ENCODE measurements at places on chromosomes 2 and 18.
A peak's percentile ranks its signal among the peaks of the same experiment; 100 is the strongest.

DNA sequence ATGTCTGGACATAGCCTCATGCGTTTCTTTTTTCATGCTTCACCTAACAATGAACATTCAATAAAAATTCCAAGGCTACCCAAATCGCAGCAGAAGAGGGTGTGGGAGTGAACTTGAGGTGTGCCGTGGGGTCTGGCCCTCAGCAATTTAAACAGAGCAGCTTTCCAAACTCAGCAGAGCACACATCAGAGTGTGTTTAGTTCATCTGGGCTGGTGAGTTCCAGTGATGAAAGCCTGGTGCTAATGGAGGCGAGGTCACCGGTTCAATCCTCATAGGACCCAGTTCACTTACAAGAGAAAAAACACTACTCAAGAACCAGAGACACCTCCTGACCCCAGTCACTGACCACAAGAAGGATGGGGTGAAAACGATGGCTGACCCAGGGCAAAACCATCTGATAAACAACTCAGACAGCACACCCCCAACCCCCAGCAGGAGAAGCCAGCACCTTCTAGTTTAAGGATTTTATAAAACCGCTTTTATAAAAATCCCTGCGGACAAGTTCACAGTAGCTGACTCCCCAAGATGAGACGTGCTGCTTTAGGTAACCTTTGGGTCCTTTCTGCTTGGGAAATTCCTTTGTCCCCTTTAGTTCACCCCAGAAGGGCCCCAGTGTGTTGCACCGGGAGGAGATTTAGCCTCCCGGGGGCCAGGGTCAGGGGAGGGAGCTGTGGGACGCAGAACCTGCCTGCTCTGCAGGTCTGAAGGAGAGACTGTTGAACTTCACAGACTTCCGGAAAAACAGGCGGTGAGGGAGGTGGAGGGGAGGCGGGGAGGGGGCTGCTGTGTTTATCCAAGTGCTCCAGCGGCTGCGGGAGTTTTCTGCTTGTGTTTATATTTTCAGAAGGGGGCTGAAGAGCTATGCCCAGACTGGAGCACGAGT is 152.7 kb upstream of the SOX11 start:
- DNase-seq, result peak; percentile 54

DNA sequence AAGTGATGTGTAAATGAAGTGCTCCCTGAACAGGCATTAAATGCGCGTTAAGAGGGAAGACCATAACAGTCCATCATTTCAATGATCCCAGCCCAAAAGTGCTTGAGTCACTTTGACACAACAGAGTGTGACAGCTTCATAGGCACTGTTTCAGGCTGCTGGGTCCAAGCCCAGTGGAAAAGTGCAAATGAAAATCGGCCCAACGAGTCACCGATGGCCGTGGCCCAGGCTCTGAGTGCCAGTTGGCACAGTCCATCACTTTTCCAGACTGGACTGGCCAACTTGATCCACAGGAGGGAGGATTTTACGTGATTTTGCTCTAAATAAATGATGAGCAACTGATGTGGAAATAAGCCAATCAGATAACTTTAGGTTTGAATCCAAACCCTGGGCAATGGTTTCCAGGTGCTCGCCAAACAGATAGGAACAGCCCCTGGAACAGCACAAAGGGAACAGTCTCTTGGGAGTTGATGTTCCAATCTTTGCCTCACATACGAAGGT is 114.0 kb downstream of the SP3 start:
- no peak for DNase-seq

DNA sequence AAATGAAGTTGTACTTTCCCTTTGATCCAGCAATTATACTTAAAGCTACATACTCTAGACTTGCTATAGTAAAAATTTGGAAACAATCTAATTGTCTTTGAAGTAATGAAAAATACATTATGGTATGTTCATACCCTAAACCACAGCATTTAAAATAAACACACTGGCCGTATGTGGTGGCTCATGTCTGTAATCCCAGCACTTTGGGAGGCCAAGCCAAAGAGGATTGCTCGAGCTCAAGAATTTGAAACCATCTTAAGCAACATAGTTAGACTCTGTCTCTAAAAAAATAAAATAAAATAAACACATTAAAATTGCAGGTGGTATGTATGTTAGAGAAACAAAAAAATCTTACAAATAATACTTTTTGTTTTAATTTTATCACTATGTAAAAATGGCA is 208.1 kb upstream of the KLHL14 start:
- no peak for DNase-seq

DNA sequence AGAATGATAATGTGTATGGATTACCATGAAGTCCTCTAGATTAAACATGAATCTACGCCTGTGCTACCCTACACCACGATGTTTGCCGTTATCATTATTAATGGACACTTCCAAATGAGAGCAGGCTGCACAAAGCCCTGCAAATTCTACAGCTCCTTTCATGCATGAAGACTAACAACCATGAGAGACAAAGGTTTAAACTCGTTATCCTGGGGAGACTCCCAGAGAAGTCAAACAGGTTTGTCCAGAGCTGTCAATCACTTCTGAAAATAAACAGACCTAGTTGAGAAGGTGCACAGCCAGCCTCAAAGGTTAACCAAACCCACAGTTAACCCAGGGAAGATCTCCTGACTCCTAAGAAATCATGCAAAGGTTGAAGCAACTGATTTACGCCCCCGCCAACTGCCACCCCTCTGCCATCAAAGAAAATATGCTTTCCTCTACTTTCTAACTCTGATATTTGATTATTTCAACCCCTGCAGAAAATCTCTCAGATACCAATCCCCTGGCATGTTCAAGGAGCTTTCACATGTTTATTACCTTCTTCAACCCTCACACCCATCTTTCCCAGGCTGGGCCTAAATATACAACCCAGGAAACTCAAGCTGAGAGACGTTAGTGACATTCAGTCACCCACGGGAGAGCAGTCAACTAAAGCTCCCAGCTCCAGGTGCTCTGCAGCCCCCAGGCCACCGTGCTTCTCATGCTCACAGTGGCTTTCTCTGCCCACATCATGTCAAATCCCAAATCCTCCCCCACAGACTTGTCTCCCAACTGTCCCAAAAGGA is 35.9 kb downstream of the MYO5B start:
- peak; percentile 85 for DNase-seq

DNA sequence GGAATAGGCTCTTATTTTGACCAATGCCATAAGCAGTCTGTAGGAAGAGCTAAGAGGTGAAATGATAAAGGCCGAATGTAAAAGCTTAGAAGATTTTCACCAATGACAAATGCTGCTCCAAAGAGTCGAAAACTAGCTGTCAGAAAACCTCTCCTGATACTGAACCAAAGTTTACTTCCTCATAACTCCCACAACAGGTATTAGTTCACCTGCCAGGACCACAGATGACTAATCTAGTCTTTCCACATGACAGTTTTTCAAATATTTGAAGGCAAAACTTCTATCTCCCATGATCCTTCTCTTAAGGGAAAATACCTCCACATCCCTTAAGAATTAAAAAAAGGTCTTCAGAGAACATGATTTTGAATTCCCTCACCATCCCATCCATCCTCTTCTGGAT is 473.2 kb upstream of the SPHKAP start:
- no peak for DNase-seq

- no peak for DNase-seq
Observed at GRCh38 chr2:171411791-171412483, 21.9 kb downstream of the METTL8 start.

- no peak for DNase-seq
Observed at GRCh38 chr2:207107131-207107530, 58.6 kb downstream of the KLF7 start.

GRCh38 chr2:54074606-54075341 is 40.6 kb upstream of the ACYP2 start:
- DNase-seq, result no peak

GRCh38 chr18:68833756-68834155 is 35.9 kb downstream of the CCDC102B start:
- no peak for DNase-seq

DNA sequence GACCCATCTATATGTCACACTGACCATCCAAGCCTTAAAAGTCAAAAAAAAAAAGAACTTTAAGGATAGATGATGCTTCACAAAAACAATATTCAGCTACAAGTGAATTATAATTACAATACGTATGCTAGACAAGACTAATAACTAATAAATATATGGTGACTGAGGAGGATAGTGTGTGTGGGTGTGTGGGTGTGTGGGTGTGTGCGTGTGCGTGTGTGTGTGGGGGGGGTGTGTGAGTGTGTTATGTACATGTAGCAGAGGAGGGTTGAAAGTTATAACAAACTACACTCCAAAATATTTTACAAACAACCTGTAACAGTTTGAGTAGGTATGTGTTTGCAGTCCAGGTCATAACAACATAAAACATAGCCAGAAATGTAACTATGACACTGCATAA is 159.2 kb upstream of the RBBP8 start:
- DNase-seq, result no peak

GRCh38 chr2:103327966-103328365 is 566.1 kb downstream of the TMEM182 start:
- DNase-seq, result no peak

DNA sequence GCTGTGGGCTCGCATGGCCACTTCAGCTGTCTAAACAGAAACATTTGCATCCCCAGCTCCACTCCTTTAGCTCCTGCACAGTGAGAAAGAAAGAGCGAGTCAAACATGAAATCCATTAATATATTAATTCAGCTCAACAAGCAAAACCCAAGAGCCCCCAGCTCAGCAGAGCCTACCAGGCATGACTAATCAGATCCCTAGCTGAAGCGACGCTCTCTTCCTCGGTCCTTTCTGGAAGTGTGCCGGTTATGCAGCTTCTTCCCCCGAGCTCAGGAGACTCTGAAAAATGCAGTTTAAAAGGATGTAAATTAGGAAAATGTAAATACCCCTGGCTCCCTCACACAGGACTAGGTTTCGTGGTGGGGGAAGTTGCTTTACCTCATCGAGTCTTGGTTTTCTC is 221.5 kb downstream of the ANKRD30B start:
- no peak for DNase-seq

DNA sequence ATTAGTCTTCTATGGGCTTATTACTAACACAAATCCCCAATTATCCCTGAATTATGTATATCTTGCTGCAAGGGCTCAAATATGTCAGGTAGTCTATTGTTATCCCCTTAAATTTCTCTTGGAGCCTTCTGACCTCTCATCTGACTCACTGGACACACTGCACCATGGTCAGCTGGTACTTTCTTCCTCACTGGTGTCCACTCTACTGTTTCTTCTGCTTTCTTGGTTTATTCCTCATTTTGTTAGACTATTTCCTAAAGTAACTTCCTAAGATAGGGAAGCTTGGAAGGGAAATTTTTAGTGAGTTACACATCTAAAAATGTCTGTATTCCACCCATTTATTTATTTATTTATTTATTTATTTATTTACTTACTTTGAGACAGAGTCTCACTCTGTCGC is 26.5 kb downstream of the WDR35 start:
- DNase-seq, result no peak

DNA sequence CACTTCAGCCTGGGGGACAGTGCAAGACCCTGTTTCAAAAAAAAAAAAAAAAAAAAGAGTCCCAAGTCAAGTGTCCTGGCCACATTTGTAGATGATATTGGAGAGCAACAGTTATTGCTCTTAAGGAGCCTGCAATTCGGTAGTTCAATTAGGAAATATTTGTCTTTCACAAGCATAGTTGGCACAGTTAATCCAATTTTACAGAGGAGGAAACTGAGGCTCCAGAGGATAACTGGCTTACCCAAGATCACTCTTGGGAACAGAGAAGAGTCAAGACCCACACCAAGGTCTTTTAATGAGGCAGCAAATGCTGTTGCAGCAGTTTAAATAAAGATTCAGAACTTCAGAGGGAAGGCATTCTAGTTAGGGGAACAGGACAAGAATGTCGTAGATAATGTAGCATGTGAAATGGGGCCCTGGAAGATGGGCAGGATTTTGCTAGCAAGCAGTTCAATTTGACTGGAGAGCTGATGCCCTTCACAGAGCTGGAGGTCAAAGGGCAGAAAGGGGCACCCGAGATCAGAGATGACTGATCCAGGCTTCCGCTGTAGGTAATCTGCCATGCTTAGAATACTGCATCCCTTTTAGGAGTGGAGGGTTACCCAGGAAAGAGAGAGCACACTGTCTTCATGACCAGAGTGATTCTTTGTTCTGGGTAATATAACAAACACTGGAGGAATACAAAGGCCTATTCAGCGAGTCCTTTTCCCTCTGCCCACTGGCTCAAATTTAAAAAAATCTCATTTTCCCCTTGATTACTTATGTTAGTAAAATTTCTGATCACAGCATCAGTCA is 3.0 kb downstream of the NPC1 start:
- DNase-seq, result no peak

GRCh38 chr2:187655001-187655400 is 100.8 kb upstream of the TFPI start:
- DNase-seq, result no peak

- no peak for DNase-seq
Observed at GRCh38 chr2:144156736-144157640, 362.9 kb downstream of the ZEB2 start.

GRCh38 chr2:45009928-45010701 is 863 bp upstream of the SIX2 start:
- peak; percentile 93 for DNase-seq

DNA sequence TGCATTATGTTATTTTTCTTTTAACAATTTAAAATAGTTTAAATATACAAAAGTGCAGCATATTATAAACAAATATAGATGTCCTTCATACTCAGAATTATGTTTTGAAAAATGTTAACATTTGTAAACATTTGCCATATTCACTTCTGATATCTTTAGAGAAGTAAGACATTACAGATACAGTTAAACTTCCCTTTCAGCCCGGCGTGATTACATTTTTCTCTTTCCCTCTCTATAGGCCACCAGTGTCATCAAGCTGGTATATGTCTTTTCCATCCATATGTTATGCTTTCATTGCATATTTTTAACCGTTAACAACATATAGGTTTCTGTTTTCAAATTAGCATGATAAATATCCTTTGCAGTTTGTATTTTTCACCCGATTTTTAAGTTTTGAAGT is 27.1 kb downstream of the TTC39C start:
- no peak for DNase-seq

DNA sequence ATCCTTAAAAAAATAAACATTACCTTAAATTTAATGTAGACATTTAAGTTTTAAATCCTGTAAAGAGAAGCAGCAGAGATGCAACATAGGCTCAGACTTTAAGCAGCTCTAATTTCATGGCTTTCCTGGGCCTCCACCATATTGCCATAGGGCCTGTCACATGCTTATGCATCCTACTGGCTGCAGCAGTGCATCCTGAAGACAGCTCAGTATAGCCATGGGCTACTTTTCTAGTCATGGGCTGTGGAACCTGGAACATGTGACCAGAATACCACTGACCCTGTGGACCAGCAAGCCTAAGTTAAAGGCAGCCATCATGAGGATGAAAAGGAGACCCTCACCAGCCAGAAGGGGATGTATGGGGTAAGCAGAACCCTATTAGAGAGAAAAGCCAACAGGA is 10.7 kb downstream of the RMP24 start:
- no peak for DNase-seq

- no peak for DNase-seq
Observed at GRCh38 chr2:188984065-188984491, 9.9 kb downstream of the COL3A1 start.

- peak; percentile 6 for DNase-seq
Observed at GRCh38 chr2:22110244-22110651, 986.5 kb downstream of the TDRD15 start.

GRCh38 chr2:70957798-70958197 is 20.6 kb upstream of the ANKRD53 start:
- no peak for DNase-seq
